Vagina (tissue), 2 donors: ENCODE measurements at places on chromosomes 6 and 20.

DNA sequence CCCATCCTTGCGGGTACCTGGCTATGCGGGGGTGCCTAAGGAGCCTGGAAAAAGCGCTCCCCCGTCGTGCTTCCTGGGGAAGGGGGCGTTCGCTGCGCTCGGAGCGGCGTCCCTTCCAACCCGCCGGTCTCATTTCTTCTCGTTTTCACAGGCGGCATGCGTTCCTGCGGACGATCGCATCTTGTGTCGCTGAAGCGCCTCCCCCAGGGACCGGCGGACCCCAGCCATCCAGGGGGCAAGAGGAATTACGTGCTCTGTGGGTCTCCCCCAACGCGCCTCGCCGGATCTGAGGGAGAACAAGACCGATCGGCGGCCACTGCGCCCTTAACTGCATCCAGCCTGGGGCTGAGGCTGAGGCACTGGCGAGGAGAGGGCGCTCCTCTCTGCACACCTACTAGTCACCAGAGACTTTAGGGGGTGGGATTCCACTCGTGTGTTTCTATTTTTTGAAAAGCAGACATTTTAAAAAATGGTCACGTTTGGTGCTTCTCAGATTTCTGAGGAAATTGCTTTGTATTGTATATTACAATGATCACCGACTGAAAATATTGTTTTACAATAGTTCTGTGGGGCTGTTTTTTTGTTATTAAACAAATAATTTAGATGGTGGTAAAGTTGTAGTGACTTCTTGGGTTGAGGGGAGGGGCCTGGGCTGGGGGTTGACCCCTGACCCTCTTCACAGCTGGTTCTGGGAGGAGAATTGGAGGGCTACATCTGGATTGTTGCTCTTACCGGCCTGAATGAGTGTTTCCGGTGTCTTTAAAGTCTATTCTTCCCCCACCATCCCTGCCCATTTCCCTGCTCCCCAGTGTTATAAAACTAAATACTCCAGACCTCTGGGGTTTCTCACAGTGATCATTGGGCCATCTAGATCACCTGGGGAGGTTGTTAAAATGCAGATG is 1.1 kb downstream of the ID1 start:
- peak overlapping the region; percentile 71 for H3K4me3 ChIP-seq
- H3K27ac ChIP-seq, result peak overlapping the region; percentile 77
- H3K36me3 ChIP-seq, result no peaks in the 10 kb centered on the region
- H3K27me3 ChIP-seq, result no peaks in the 10 kb centered on the region
- H3K4me1 ChIP-seq, result peaks cover 69% of the 10 kb centered on the region

GRCh38 chr20:44776980-44777379 is 31.3 kb downstream of the KCNK15 start:
- no peaks in the 10 kb centered on the region for H3K27me3 ChIP-seq
- H3K4me1 ChIP-seq, result no peaks in the 10 kb centered on the region
- no peak overlapping the region for H3K27ac ChIP-seq
- no peak for DNase-seq

GRCh38 chr6:34834789-34835518 is 43.1 kb downstream of the BLTP3A start:
- peak overlapping the region; percentile 52 for H3K27ac ChIP-seq
- H3K4me1 ChIP-seq, result no peaks in the 10 kb centered on the region
- H3K4me3 ChIP-seq, result no peak overlapping the region
- no peaks in the 10 kb centered on the region for H3K27me3 ChIP-seq

- no peak for DNase-seq
- H3K27me3 ChIP-seq, result no peaks in the 10 kb centered on the region
- H3K4me3 ChIP-seq, result no peak overlapping the region
- no peaks in the 10 kb centered on the region for H3K36me3 ChIP-seq
- H3K4me1 ChIP-seq, result no peaks in the 10 kb centered on the region
Measured at GRCh38 chr6:85354761-85355618, 94.9 kb upstream of the NT5E start.

- DNase-seq, result peak; percentile 40
- H3K27me3 ChIP-seq, result no peaks in the 10 kb centered on the region
- no peak overlapping the region for H3K27ac ChIP-seq
- H3K36me3 ChIP-seq, result no peaks in the 10 kb centered on the region
Measured at GRCh38 chr6:26260110-26260637, 104.8 kb upstream of the BTN3A2 start.

DNA sequence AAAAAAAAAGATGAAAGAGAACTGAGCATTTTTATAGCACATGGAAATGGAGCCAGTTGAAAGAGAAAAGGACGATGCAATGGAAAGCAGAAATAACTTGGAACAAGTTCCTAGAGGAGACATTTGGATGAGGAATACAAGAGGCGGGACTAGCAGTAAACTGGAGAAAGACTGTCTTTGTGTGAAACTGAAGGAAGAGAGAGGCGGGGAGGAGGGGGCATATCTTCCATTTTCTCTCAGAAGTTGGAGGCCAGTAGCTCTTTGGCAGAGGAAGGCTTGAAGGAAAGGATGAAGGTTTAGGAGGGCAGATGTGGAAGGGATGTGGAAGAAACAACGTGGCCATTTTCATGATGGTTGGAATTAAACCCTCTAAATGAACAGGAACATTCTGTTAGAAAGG is 33.0 kb upstream of the ADGRF1 start:
- no peaks in the 10 kb centered on the region for H3K36me3 ChIP-seq
- no peak overlapping the region for H3K27ac ChIP-seq
- no peak for DNase-seq
- no peaks in the 10 kb centered on the region for H3K27me3 ChIP-seq
- peaks cover 26% of the 10 kb centered on the region for H3K4me1 ChIP-seq

- H3K27me3 ChIP-seq, result no peaks in the 10 kb centered on the region
Measured at GRCh38 chr6:148443798-148444560, 101.3 kb downstream of the SASH1 start.

DNA sequence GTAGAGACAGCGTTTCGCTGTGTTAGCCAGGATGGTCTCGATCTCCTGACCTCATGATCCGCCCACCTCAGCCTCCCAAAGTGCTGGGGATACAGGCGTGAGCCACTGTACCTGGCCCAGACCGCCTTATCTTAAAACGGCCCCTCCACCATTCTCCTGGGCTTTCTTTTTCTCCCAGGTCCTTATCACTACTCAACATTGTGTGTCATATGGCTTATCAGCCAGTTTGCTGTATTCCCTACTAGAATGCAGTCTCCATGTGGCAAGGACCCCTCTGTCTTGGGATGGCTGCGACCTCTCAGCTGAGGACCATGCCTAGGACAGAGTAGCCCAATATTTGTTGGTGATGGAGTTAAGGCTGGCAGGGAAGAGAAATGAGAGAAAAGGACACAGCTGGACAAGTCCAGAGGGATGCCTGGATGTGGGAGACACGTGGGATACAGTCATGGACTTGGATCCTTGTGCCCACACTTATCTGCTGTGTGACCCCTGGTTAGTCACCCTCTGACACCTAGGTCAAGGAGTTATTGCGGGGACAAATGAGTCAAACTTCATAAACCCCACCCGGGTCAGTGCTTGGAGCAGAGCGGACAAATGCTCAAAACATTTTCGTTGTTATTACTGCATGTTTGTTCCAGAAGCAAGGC is 24.0 kb downstream of the ADA start:
- peaks cover 7% of the 10 kb centered on the region for H3K36me3 ChIP-seq
- DNase-seq, result no peak
- H3K4me1 ChIP-seq, result no peaks in the 10 kb centered on the region
- no peak overlapping the region for H3K4me3 ChIP-seq

DNA sequence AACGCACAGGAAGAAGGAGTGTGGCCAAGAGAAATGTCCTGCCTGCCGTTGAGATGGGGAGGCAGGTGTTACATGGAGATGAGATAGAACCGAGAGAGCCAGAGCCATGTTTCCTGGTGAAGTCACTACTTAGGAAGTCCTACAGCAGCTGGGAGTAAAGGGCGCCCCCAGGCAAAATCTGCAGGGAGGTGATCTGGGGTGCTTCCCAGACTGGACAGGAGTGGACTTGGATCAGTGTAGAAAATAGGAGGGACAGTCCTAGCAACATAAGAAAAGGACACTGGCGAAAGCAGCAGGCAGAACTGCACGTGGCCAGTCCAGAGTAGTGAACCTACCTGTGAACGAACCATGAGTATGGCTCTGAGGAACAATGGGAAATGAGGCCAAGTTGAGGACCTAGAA is 85.3 kb downstream of the CD164 start:
- H3K4me1 ChIP-seq, result no peaks in the 10 kb centered on the region
- H3K27me3 ChIP-seq, result no peaks in the 10 kb centered on the region
- H3K27ac ChIP-seq, result no peak overlapping the region
- no peak for DNase-seq
- H3K4me3 ChIP-seq, result no peak overlapping the region

GRCh38 chr20:33649201-33649681 is 12.9 kb upstream of the C20orf144 start:
- DNase-seq, result no peak
- H3K36me3 ChIP-seq, result no peaks in the 10 kb centered on the region
- H3K27me3 ChIP-seq, result no peaks in the 10 kb centered on the region
- H3K4me3 ChIP-seq, result no peak overlapping the region
- H3K4me1 ChIP-seq, result peaks cover 42% of the 10 kb centered on the region
- peak overlapping the region; percentile 54 for H3K27ac ChIP-seq

DNA sequence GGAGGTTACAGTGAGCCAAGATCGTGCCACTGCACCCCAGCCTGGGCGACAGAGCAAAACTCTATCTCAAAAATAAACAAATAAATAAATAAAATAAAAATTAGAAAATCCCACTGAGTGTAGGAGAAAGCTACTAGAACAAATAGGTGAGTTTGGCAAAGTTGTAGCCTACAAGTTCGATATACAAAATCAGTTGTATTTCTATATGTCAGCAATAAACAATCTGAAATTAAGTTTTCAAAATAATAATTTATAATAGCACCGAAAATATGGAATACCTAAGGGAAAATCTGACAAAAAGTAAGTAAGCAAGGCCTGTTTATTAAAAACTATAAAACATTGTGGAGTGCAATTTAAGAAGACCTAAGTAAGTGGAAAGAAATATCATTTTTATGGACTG is 5.1 kb upstream of the DEFB118 start:
- DNase-seq, result no peak

GRCh38 chr6:3340358-3340802 is 81.6 kb downstream of the PSMG4 start:
- H3K36me3 ChIP-seq, result no peaks in the 10 kb centered on the region
- DNase-seq, result no peak
- H3K4me1 ChIP-seq, result peaks cover 26% of the 10 kb centered on the region
- no peaks in the 10 kb centered on the region for H3K27me3 ChIP-seq

- H3K27me3 ChIP-seq, result no peaks in the 10 kb centered on the region
- H3K27ac ChIP-seq, result no peak overlapping the region
- H3K4me3 ChIP-seq, result no peak overlapping the region
- no peak for DNase-seq
- H3K4me1 ChIP-seq, result no peaks in the 10 kb centered on the region
Measured at GRCh38 chr6:13198168-13198567, 130.2 kb downstream of the TBC1D7 start.

DNA sequence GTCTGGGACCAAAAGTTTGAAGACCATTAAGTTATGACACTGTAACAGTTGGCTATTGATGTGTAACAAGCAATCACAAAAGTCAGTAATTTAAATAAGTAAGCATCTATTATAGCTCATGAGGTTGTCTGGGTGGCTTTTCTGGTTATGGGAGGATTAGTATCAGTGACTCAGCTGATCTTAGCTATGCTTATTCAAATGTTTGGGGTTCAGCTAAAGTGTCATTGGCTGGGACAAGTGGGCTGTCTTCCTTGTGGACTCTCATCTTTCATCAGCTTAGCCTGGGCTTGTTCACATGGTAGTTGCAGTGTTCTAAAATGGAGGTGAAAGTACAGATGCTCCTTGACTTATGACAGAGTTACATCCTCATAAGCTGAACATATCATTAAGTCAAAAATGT is 74.6 kb upstream of the LAMP5 start:
- no peak for DNase-seq
- H3K36me3 ChIP-seq, result peaks cover 7% of the 10 kb centered on the region
- no peak overlapping the region for H3K27ac ChIP-seq
- H3K27me3 ChIP-seq, result no peaks in the 10 kb centered on the region

DNA sequence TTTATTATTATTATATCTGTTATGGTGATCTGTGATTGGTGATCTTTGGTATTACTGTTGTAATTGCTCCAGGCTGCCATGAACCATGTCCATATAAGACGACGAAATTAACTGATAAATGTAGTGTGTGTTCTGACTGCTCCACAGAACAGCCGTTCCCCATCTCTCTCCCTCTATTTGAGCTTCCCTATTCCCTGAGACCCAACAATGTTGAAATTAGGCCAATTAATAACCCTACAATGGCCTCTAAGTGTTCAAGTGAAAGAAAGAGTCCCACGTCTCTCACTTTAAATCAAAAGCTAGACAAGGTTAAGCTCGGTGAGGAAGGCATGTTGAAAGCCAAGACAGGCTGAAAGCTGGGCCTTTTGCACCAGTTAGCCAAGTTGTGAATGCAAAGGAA is 51.6 kb downstream of the ZFP64 start:
- H3K36me3 ChIP-seq, result no peaks in the 10 kb centered on the region
- H3K27me3 ChIP-seq, result no peaks in the 10 kb centered on the region
- no peaks in the 10 kb centered on the region for H3K4me1 ChIP-seq
- no peak for DNase-seq
- H3K27ac ChIP-seq, result no peak overlapping the region
- H3K4me3 ChIP-seq, result no peak overlapping the region

DNA sequence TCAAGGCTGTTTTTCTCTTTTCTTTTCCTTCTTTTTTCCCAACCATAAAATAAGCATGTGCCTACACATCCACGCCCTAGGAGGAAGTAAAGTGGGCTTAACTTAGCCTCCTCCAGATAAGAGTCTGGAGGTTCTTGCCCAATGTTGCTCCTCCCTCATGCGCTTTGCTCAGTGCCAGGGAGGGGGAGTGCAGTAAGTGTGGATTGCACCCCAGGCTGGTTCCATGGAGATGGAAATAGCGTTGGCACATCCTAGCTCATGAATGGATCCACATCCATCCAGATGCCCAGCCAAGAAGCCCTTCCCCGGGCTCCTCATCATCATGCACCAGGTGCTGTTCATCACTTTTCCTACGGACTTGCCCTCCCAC is 58.2 kb downstream of the NEDD9 start:
- DNase-seq, result no peak
- peaks cover 10% of the 10 kb centered on the region for H3K4me1 ChIP-seq
- no peak overlapping the region for H3K4me3 ChIP-seq
- H3K36me3 ChIP-seq, result no peaks in the 10 kb centered on the region
- no peaks in the 10 kb centered on the region for H3K27me3 ChIP-seq

DNA sequence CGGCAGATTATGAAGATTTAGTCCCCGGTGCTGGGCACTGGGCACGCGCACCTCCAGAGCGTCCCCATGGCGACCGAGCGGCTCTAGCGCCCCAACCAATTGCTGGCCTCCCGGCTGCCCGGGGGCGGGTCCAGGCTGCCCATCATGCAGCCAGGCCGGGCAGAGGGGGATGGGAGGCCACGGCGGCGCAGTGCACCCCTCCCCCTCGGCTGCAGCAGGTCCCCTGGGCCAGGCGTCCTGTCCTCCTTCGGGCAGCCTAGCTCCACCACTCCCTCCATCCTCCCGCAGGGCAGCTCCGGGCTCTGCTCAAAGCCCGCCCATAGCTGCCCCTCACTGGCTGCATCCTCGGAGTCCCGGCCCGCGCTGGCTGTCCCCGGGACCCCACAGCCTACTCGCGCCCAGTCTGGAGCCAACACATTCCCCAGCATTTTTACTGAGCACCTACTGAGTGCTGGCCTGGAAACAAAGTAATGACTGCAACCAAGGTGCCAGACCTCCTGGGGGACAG is 99.4 kb downstream of the ASXL1 start:
- H3K27me3 ChIP-seq, result no peaks in the 10 kb centered on the region
- no peaks in the 10 kb centered on the region for H3K36me3 ChIP-seq
- peak overlapping the region; percentile 57 for H3K4me3 ChIP-seq
- peaks cover 21% of the 10 kb centered on the region for H3K4me1 ChIP-seq
- H3K27ac ChIP-seq, result peak overlapping the region; percentile 2

- DNase-seq, result no peak
- no peaks in the 10 kb centered on the region for H3K27me3 ChIP-seq
- H3K4me1 ChIP-seq, result no peaks in the 10 kb centered on the region
- no peak overlapping the region for H3K27ac ChIP-seq
Measured at GRCh38 chr6:103854059-103854458, 1005.7 kb downstream of the HACE1 start.
